IMR-90 (cell line): ENCODE measurements at places on chromosomes 2 and 18.
A peak's percentile ranks its signal among the peaks of the same experiment; 100 is the strongest.

GRCh38 chr18:6057604-6058003 lies 162.3 kb upstream of the TMEM200C start:
- no peak overlapping the region for H3K4me3 ChIP-seq
- DNase-seq, result peak; percentile 48
- H3K36me3 ChIP-seq, result no peaks in the 10 kb centered on the region
- no peaks in the 10 kb centered on the region for H3K27me3 ChIP-seq
- peaks cover 14% of the 10 kb centered on the region for H3K4me1 ChIP-seq

DNA sequence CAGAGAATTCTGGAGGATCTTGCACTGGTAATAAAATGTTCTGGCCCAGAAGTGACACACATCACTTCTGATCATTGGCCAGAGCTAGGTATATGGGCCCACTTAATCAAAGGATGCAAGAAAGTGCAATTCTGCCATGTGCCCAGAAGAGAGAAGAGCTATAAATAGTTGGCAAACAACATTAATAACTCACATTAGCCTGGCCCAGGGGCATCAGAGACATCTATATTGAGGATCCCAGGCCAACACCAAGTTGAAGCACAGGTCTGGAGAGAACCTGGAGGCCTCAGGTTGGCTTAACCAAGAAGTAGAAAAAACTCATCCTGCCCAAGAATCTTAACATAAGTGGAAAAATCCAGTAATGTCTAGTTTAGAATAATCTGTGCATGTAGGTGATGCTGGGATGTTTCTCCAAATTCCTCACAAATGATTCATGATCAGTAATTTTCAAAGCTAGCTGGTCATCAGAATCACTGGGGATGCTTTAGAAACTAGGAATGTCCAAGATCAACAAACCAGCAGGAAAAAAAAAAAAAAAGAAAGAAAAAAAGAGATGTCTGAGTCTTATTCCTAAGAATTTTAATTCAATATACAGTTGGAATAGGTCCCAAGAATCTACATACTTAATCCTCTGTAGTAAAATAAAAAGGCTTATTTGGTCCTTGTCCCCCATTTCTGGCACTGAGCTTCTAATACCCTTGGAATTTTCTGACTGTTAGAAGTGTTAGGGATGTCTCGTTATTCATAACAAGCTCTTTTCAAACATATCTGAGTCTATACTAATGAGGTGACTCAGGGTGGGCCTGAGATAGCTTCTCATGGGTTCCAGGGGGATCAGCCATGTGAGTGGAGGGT lies 35.0 kb upstream of the EVA1A start:
- no peaks in the 10 kb centered on the region for H3K36me3 ChIP-seq
- peak overlapping the region; percentile 94 for H3K27ac ChIP-seq
- H3K4me1 ChIP-seq, result peaks cover 29% of the 10 kb centered on the region
- peak; percentile 95 for DNase-seq
- H3K27me3 ChIP-seq, result no peaks in the 10 kb centered on the region

DNA sequence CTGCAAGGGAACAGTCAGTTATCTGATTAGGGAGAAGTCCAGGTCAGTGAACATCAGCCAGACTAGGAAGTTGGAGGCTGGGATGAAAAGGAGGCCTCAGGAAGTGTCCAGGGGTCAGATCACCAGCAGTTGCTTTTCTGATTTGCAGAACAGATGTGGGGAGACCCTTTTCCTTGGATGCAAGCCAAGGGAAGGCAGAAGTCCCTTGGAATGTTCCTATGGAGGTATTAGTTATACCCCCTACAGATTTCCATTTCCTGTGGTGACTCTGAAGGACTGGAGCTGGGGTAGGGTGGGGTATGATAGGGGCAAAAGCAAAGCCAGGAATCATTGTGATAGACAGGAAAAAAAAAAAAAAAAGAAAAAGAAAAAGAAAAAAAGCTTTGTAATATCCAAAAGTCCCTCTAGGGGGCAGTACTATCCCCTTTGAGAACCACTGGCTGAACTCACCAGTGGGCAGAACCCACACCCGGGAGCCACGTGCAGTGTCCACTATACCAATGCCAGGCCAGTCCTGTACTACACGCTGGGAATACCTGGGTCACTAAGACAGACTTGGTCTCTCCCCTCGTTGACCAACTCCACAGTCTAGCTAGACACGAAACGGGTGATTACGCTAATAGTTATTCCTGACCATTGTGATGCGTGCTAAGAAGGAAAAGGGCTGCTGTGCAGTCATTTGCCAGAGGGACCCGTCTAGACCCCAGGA lies 7.4 kb downstream of the DYSF start:
- no peak overlapping the region for H3K27ac ChIP-seq
- no peak overlapping the region for H3K4me3 ChIP-seq
- H3K4me1 ChIP-seq, result peaks cover 3% of the 10 kb centered on the region; the same call in 1 of the 2 replicates

DNA sequence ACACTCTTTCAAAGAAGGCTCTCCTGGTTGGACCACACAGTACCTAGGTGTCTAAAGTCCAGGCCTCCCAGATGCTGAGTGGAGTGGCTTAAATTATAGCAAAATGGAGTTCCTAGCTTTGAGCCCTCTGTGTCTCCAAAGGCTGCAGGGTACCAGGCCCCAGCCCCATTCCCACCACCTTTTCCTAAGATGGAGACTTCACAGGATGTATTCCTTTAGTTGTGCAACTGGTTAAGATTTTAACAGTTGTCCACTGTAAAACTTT lies 4.9 kb downstream of the SMAD7 start:
- H3K27ac ChIP-seq, result no peak overlapping the region
- peaks cover 40% of the 10 kb centered on the region for H3K36me3 ChIP-seq
- no peak for DNase-seq
- peaks cover 39% of the 10 kb centered on the region for H3K4me1 ChIP-seq
- H3K27me3 ChIP-seq, result no peaks in the 10 kb centered on the region

GRCh38 chr2:230944123-230944653 lies 19.1 kb upstream of the GPR55 start:
- no peaks in the 10 kb centered on the region for H3K36me3 ChIP-seq
- no peak overlapping the region for H3K27ac ChIP-seq
- DNase-seq, result no peak
- no peaks in the 10 kb centered on the region for H3K4me1 ChIP-seq
- no peak overlapping the region for H3K4me3 ChIP-seq

- no peaks in the 10 kb centered on the region for H3K27me3 ChIP-seq
- H3K27ac ChIP-seq, result no peak overlapping the region
- DNase-seq, result peak; percentile 50
- H3K4me3 ChIP-seq, result no peak overlapping the region
- no peaks in the 10 kb centered on the region for H3K36me3 ChIP-seq
Observed at GRCh38 chr18:75041586-75041985, 167.4 kb downstream of the PTGR3 start.

DNA sequence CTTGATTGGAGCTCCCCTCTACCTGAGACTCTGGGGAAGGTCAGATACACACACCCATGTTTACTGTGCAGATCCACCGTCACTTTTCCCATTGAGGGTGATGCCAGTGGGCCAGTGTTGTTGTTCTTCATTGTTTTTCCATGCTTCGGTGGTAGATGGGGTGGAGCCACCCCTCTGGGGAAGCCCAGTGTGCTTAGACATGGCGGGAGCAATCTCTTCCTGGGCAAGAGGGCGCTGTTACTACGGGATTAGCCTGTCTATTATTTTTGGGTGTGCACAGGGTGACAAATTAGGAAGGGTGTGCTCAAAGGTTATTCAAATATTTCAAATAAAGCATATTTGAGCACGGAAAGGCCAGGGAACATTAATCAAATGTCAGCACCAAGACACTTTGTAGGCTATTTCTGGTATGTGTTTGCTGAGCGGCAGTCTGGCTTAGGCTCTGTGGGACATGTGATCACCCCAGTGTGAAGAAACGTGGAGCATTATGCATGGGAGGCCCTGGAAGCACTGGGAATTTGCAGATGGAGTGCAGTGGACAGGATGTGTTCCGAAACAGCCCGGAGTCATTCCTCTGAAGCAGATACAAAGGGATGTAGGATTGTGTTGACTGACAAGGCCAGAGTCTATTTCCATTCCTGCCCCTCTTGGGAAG lies 34.8 kb upstream of the SMIM21 start:
- no peak for DNase-seq
- H3K27ac ChIP-seq, result no peak overlapping the region
- H3K4me3 ChIP-seq, result no peak overlapping the region
- H3K27me3 ChIP-seq, result no peaks in the 10 kb centered on the region
- H3K4me1 ChIP-seq, result no peaks in the 10 kb centered on the region
- H3K36me3 ChIP-seq, result no peaks in the 10 kb centered on the region

DNA sequence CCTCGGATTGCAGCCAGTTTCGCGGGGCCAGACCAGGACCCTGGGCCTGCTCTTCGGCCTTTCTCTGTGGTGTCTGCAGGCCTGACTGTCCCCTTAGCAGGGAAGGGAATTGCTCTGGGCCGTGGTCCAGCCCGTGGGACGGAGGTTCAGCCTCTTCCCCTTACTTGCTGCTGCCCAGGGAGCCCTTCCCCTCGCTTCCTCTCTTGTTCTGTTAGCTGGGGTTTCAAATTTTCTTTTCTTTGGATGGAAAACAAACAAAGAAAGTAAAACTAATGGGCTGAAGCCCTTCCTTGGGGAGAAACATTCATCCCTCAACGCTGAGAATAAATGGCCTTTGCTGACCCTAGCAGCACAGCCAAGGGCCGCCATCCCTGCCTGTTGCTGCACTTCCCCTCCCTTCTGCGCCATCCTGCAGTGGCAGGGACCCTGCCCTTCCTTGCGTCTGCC lies 52.4 kb downstream of the ASAP2 start:
- H3K4me1 ChIP-seq, result peaks cover 45% of the 10 kb centered on the region
- no peaks in the 10 kb centered on the region for H3K36me3 ChIP-seq
- H3K4me3 ChIP-seq, result no peak overlapping the region
- H3K27ac ChIP-seq, result peak overlapping the region; percentile 68

GRCh38 chr18:9333441-9334328 lies 888 bp upstream of the TWSG1 start:
- H3K36me3 ChIP-seq, result peaks cover 9% of the 10 kb centered on the region
- DNase-seq, result no peak
- peak overlapping the region; percentile 90 for H3K27ac ChIP-seq
- peak overlapping the region; percentile 79 for H3K4me3 ChIP-seq

DNA sequence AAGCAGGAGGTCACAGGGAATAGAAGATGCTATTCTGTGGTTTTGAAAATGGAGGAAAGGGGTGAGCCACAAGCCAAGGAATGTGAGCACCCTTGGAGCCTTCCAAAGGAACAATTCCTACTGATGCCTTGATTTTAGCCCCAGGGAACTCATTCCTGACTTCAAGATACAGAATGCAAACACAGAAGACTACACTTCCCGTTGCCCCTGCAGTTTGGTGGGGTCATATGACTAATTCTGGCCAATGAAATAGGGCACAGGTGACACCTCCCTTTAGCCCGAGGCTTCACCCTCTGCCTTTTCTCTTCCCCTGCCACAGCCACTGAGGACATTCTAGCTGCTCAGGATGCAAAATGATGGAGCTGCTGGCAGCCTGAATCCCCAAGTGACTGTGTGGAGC lies 126.1 kb downstream of the INHBB start:
- no peak overlapping the region for H3K27ac ChIP-seq
- peaks cover 16% of the 10 kb centered on the region for H3K4me1 ChIP-seq
- H3K27me3 ChIP-seq, result no peaks in the 10 kb centered on the region; the same call in 1 of the 2 replicates
- H3K36me3 ChIP-seq, result no peaks in the 10 kb centered on the region

GRCh38 chr18:76805221-76805620 lies 17.1 kb upstream of the ZNF236 start:
- H3K36me3 ChIP-seq, result peaks cover 3% of the 10 kb centered on the region; the same call in 1 of the 2 replicates
- H3K27ac ChIP-seq, result no peak overlapping the region

- no peaks in the 10 kb centered on the region for H3K27me3 ChIP-seq
- no peak overlapping the region for H3K4me3 ChIP-seq
- H3K27ac ChIP-seq, result no peak overlapping the region
- H3K36me3 ChIP-seq, result no peaks in the 10 kb centered on the region
Observed at GRCh38 chr2:76498360-76498759, 787.6 kb upstream of the GCFC2 start.

DNA sequence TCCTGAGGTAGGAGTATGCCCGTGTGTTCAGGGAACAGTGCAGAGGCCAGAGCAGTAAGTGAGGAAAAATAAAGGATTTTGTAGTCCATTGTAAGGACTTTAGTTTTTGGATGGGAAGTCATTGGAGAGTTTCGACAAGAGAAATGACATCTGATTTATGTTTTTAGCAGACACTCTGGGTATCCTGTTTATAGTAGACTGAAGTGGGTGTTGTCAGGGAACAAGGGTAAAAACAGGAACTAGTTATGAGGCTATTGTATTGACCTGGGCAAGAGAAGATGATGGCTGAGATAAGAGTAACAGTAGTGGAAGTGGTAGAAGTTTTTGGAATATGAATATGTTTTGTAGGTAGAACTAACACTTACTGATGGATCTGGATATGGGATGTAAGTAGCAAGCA lies 59.8 kb downstream of the GTF2A1L start:
- no peak for DNase-seq
- no peaks in the 10 kb centered on the region for H3K36me3 ChIP-seq
- H3K4me3 ChIP-seq, result no peak overlapping the region
- no peaks in the 10 kb centered on the region for H3K4me1 ChIP-seq
- no peak overlapping the region for H3K27ac ChIP-seq

DNA sequence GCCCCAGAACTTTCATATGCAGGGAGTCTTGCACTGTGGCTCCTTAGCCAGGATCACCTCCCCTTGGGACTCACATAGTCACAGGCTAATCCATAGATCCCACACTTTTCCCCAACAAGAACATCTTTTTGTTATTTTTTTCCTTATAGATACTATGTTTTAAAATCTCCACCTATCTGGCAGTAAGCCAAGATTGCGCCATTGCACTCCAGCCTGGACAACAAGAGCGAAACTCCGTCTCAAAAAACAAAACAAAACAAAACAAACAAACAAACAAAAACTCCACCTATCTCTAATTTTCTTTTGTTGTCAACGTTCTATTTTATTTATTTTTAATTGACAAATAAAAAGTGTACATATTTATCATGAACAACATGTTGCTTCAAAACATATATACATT lies 141.7 kb downstream of the PDE11A start:
- H3K4me3 ChIP-seq, result no peak overlapping the region
- no peaks in the 10 kb centered on the region for H3K4me1 ChIP-seq
- DNase-seq, result no peak
- H3K27ac ChIP-seq, result no peak overlapping the region

- H3K4me3 ChIP-seq, result no peak overlapping the region
- H3K27me3 ChIP-seq, result no peaks in the 10 kb centered on the region
- no peaks in the 10 kb centered on the region for H3K4me1 ChIP-seq
- H3K27ac ChIP-seq, result no peak overlapping the region
- no peak for DNase-seq
- H3K36me3 ChIP-seq, result no peaks in the 10 kb centered on the region
Observed at GRCh38 chr18:27413495-27414401, 228.6 kb upstream of the CHST9 start.

GRCh38 chr2:16330012-16330411 lies 335.6 kb downstream of the CYRIA start:
- no peaks in the 10 kb centered on the region for H3K27me3 ChIP-seq
- H3K27ac ChIP-seq, result no peak overlapping the region
- no peaks in the 10 kb centered on the region for H3K36me3 ChIP-seq
- DNase-seq, result no peak
- no peaks in the 10 kb centered on the region for H3K4me1 ChIP-seq
- H3K4me3 ChIP-seq, result no peak overlapping the region
